NCI-H2081 (cell line): ENCODE measurements at places on chromosomes 12 and 14.

DNA sequence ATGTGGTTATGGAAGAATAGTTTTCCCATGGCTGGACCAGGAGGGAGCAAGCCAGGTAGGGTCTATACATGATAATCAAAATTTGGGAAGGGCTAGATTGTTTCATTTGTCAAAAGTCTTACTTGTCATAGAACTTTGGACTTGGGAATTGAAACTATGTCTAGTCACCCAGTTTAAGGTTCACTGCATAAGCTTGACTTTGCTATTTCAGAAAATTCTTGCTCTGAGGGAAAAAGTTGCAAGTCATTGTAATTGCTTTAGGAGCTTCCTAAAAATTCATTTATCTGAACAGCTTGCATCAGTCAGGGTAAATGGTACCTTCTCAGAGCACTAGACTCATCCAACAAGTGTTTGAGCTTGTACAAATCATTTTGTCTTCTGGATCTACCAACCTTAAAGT is 1194.7 kb downstream of the GALC start:
- no peak for DNase-seq

- DNase-seq: no peak
Observed at GRCh38 chr14:74852922-74853530, 22.9 kb downstream of the PROX2 start.

DNA sequence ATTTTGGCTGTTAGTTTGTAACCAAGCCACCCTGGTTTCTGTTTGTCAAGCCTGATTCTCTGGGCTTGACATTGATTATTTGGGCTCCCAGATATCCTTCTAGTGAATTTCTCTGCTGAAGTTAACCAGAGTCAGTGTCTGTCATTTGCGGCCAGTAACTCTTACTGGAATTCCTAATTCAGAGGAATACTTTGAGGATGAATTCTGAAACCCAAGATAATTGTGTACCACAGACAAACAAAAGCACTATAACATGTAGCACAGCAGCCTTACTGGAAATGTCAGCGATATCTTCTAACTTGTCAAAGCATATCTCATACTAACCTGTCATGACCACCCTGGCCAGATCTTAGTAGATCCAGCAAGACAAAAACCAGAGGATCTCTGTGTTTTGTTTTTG is 84.4 kb upstream of the HIF1A start:
- no peak for DNase-seq

GRCh38 chr14:76203086-76204001 is 51.6 kb downstream of the GPATCH2L start:
- DNase-seq: no peak

GRCh38 chr14:95725685-95726336 is 11.9 kb upstream of the TCL1A start:
- no peak for DNase-seq

GRCh38 chr14:22506778-22507351 is 82.2 kb downstream of the DAD1 start:
- DNase-seq: no peak

- DNase-seq: no peak
Observed at GRCh38 chr12:30823156-30823699, 68.5 kb upstream of the CAPRIN2 start.

GRCh38 chr12:89353188-89353822 is 1.0 kb upstream of the DUSP6 start:
- peak; percentile 69 for DNase-seq

DNA sequence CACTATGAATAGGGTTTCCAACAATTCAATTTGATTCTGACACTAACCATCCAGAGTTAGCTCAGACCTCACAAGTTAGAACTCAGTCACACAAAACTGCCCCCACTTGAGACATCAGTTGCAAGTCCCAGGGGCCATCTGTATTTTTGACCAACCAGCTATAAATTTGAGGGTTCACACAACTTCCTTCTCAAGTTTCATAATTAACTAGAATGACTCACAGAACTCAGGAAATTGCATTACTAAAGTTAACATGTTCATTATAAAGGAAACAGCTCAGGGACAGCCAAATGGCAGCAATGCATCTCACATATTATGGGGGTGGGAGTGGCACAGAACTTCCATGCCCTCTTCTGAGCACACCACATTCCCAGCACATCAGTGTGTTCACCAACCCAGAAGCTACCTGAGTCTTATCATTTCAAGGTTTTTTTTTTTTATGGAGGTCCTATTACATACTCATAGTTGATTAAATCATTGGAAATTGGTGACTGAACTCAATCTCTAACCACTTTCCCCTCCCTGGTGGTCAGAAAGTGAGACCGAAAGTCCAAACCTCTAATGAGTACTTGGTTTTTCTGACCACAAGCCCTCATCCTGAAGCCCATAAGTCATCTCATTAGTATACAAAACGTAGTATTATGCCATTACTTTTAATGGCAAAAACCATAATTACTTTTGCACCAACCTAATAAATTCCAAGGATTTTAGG is 1721.5 kb upstream of the SEL1L start:
- no peak for DNase-seq

DNA sequence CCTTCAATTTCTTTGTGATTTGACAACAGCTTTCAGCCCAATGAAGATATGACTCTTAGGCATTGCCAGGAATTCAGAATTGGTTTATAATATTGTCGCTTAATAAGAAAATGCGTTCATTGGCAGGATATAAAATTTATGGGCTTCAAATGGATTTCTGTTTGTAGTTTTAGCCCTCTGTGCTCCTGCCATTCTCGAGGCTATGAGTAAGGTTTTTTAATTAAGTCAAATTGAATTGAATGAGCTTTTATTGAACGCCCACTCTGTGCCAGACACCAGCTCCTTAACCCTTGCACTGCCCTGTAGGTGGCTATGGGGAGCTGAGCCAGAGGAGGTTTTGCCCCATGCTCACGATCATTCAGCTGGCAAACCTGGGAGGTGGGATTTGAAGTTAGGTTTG is 115.1 kb downstream of the SLC25A47 start:
- DNase-seq: no peak

GRCh38 chr12:124564232-124564958 is 3.0 kb downstream of the NCOR2 start:
- DNase-seq: no peak

- DNase-seq: no peak
Observed at GRCh38 chr12:7344833-7345606, 41.1 kb downstream of the ACSM4 start.

GRCh38 chr12:42987216-42987650 is 397.7 kb upstream of the PRICKLE1 start:
- peak; percentile 79 for DNase-seq

- DNase-seq: no peak
Observed at GRCh38 chr12:126451809-126452208, 1386.6 kb downstream of the AACS start.

DNA sequence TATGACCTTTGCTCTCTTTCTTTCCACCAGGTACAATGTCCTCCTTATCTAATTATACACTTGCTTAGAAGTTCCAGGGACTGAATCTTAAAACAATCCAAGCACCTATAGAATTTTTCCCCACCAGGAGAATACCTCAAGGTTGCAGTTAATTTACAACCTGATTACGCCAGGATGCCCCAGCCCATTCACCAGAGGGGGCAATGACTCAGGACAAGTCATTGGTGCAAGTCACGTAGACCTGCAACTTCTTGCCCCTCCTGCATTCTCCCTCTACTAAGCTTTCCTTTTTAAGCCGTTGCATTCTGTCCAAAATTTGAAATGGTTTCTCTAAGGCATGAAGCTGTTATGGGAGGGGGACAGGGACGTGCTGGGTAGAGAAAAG is 111.1 kb upstream of the SCAF11 start:
- no peak for DNase-seq

- no peak for DNase-seq
Observed at GRCh38 chr12:53051058-53051880, 1.4 kb downstream of the TNS2 start.

DNA sequence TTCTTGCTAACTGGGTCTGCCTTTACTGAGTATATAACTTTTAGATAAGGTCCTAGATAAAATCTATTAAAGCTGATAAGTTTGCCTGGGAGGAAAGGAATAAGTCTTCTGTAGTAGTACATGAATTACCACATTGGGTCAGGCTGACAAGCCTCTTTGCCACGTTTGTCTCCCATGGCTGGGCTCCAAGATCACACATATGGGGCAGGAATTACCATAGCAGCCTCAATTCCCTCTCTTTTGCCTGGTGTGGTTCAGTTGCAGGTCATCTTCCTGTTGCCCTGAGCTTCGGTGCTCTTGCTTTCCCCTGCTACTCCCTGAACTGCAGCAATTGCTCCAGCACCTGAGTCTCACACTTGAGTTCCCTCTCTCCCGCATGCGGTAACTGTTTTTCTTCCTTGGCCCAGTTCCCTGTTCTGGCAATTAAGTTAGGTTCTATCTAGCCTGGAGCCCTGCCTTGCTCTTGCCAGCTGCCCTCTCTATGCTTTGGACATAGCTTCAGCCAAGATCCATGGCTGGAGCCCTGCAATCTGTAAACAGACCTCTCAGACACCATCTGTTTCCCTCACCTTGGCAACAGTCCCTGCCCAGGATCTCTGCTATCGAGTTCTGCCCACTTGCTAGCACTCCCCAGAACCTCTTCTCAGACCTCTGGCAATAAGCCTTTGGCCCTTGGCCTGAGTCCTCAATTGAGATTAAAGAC is 5.8 kb upstream of the GLT8D2 start:
- peak; percentile 88 for DNase-seq

GRCh38 chr12:89674326-89674942 is 34.2 kb downstream of the ATP2B1 start:
- DNase-seq: no peak

DNA sequence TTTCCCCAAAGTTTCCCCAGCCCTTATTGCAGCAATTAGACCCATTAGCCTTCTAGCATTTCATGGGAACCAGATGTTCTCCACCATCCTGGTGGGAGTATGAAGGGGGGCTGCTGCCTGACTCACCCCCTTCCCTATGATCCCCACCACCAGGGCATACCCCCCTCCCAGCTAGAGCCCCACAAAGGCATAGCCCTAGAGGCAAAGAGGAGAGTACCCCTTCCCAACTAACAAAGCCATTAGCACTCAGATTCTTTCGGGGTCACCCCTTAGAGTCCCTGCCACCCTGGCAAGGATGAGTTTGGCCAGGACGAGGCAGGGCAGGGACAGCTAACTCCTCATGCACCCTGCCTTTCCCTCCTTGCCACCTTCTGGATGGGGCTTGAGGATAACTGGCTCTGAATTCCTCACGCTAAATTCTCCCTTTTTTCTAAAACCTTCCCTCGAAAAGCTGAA is 9.2 kb downstream of the RARG start:
- no peak for DNase-seq

GRCh38 chr14:74501135-74501614 is 7.6 kb downstream of the ISCA2 start:
- peak; percentile 55 for DNase-seq

DNA sequence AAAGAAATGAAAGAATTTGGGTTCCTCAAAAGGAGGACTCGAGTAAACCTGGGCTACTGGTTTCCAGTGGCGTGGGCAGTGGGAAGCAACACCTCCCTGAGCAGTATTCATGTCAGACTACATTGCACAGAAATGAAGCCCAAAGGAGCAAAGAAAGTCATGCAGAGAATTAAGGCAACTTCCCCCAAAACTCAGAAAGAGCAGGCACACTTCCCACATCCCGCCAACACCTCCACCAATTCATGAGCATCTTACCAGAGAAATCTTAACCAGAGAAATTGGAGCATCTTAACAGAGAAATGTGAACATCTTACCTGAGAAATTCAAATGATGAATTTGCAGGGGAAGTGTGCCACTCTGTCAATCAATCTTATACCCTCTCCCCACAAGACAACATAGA is 36.7 kb downstream of the SLC8A3 start:
- DNase-seq: no peak

GRCh38 chr14:103086771-103087342 is 2.8 kb downstream of the LBHD2 start:
- no peak for DNase-seq

DNA sequence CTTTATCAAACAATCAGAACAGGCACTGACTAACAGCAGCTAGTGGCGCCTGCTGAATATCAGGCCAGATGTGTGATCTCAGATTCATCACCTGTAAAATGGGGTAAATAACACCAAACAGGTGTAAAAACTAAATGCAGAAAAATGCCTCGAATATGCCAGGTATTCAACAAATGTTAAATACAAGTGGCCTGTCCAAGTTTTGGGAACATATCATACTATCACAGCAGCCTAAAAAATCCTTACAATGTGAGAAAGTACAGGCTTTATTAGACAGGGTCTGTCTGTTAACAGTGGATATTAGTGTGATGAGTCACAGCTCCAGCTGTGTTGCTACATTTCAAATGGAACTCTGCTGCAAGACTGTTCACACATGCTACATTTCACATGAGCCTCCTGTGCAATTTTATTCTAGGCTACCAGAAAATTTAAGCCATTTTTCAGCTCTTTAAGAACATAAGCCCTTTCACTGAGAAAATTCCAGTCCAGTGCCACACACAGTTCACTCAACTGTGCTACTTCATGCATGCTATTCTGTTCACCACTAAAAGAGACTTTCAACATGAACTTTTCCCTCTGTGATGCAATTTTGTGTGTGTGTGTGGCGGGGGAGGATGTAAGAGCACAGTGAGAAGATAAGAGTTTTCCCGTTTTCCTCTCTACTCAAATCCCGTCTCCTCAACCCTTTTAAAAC is 56.7 kb downstream of the MSRB3 start:
- no peak for DNase-seq

DNA sequence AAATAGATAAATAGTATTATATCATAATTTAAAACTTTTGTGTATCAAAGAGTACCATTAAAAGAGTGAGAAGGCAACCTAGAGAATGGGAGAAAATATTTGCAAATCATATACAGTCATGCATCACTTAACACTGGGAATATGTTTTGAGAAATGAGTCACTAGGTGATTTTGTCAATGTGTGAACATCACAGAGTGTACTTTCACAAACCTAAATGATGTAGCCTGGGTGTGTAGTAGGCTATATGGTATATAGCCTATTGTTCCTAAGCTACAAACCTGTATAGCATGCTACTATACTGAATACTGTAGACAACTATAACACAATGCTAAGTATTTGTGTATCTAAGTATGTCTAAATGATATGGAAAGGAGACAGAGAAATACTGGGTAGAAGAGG is 48.0 kb upstream of the ARID2 start:
- DNase-seq: no peak

GRCh38 chr12:54173906-54174471 is 14.8 kb downstream of the SMUG1 start:
- DNase-seq: no peak

DNA sequence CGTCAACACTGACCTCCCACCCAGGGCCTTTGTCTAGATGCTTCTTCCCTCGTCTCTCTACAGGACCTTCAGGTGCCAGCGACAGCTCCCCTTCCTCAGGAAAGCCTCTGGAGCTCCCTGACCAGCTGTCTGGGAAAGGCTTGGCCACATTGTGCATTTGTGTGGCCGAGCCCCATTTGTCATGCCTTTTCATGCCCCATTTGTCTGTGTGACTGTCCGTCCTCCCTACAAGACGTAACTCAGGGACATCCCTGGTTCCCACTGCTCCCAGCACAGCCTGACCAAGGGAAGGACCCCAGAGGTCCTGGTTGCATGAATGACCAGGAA is 23.8 kb downstream of the ZFYVE21 start:
- DNase-seq: no peak

DNA sequence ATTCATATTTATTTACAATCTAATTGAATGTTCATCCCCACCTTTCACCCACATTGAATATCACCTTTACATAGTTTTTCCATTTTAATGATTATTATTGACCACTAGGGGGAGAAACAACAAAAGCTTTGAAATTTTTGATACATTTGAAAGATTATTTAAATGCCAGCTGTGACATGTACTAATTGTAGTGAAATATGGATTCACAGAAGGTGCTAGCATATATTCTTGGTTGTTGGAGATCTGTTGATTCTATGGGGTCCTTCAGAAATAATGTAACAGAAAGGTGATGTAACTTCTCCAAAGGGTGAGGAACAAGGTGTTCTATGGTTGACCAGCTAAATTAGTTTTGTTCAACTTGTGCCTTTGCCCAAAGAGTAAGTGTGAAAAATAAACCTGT is 22.4 kb upstream of the GPR33 start:
- peak; percentile 9 for DNase-seq
